Stimulated activated CD8-positive, alpha-beta memory T cell treated with anti-CD3 and anti-CD28 coated beads, Interleukin-7, amount 100 ng/mL, for 1 hour (primary cell): ENCODE measurements at places on chromosomes 5 and 9.

GRCh38 chr9:78073722-78074121 is 42.1 kb upstream of the GNAQ start:
- no peak for DNase-seq

DNA sequence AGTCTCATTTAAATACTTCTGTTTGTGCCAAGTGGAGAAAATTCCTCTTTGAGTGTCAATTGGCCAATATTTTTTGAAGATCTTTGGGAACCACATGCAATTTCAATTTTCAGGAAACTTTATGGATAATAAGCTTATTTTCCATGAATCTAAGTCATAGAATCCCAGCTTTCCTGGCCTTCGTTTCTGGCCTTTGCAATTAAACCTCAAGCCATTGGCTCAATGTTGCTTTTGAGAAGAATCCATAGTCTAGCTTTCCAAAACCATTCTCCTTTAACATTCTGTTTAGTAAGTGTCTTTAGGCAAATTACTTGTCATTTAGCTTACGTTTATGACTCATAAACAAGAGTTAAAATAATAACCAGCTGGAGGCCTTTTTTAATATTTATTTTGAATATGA is 145.0 kb upstream of the FTMT start:
- no peak for DNase-seq

DNA sequence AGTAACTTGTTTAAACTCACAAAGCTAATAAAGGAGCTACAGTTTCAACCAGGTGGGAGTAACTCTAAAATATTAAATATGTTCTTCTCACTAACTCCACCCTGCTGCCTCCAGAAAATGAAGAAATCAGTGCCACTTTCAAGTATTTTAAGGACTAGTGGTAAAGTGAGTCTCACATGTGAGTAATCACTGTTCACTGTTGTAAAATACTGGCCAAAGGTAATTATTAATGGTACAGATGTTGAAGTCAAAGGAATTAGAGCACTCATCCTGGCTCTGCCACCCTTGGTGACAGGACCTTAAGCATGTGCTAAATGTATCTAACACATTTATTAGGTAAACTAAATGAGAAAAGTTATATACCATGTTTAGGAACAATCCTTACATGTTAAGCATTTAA is 430.7 kb downstream of the BRINP1 start:
- DNase-seq: no peak

- no peak for DNase-seq
Observed at GRCh38 chr9:32508728-32509127, 17.3 kb downstream of the RIGI start.

- no peak for DNase-seq
Observed at GRCh38 chr5:74224331-74224730, 416.2 kb downstream of the ENC1 start.

GRCh38 chr9:2390028-2390427 is 231.6 kb upstream of the VLDLR start:
- DNase-seq: no peak

- DNase-seq: no peak
Observed at GRCh38 chr9:126587187-126588185, 26.2 kb upstream of the LMX1B start.

DNA sequence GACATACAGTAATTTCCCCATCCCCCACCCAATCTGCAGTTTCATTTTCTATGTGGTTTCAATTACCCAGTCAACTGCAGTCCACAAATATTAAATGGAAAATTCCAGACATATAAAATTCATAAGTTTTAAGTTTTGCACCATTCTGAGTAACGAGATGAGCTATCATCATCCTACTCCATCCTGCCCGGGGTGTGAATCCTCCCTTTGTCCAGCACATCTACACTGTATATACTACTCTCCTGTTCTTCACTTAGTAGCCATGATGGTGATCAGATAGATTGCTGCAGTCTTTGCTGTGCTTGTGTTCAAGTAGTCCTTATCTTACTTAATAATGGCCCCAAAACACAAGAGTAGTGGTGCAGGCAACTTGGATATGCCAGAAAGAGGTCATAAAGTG is 11.3 kb downstream of the OXCT1 start:
- no peak for DNase-seq

GRCh38 chr9:22427226-22427880 is 19.3 kb upstream of the DMRTA1 start:
- no peak for DNase-seq

DNA sequence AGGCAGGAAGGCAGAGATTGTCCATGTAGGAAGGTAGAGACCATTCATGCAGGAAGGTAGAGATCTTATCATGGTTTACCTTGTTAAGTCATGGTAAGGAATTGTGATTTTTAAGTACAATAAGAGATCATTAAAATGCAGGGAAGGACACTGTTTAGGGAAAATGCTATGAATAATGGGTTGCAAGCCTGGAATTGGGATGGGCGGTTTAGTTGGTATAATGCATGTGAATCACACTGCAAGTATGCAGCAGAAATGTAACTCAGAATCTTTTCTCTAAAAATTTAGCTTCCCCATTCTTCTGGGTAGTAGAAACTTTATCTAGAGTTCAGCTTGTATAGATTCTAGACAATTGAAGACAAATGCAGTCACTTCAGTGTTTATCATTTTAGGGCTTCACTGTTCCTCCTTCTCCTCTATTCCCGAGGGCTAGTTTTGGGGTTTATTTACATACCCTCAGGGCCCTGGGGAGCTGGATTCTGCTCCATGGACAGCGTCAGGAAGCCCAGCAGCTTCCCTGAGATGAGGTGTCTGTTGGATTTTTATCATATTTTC is 212.0 kb downstream of the SREK1 start:
- no peak for DNase-seq

- no peak for DNase-seq
Observed at GRCh38 chr5:126941403-126941802, 89.0 kb downstream of the MARCHF3 start.

GRCh38 chr9:115423646-115424045 is 305.7 kb upstream of the TNC start:
- no peak for DNase-seq

- no peak for DNase-seq
Observed at GRCh38 chr5:112574536-112574935, 155.5 kb upstream of the EPB41L4A start.

- DNase-seq: no peak
Observed at GRCh38 chr9:131473891-131474290, 28.8 kb upstream of the POMT1 start.

- DNase-seq: no peak
Observed at GRCh38 chr5:42989190-42989589, 50.9 kb downstream of the ANXA2R start.

DNA sequence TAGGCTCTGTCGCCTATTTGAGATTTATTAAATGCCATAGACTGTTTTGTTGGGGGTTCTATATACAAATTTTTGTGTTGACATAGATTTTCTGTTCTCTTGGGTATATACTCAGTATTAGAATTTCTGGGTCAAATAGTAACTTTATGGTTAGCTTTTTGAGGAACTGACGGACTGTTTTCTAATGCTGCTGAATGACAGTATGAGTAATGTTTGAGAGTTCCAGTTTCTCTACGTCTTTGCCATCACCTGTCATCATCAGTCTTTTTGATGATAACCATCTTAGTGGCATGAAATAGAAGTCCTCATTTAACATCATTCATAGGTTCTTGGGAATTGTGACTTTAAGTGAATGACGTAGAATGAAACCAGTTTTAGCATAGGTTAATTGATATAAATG is 60.1 kb downstream of the CCDC171 start:
- DNase-seq: no peak

GRCh38 chr9:124442379-124442778 is 7.9 kb upstream of the ADGRD2 start:
- DNase-seq: no peak

GRCh38 chr5:35587419-35587818 is 30.2 kb upstream of the SPEF2 start:
- DNase-seq: no peak

- no peak for DNase-seq
Observed at GRCh38 chr5:139378101-139378825, 4.8 kb downstream of the SLC23A1 start.

DNA sequence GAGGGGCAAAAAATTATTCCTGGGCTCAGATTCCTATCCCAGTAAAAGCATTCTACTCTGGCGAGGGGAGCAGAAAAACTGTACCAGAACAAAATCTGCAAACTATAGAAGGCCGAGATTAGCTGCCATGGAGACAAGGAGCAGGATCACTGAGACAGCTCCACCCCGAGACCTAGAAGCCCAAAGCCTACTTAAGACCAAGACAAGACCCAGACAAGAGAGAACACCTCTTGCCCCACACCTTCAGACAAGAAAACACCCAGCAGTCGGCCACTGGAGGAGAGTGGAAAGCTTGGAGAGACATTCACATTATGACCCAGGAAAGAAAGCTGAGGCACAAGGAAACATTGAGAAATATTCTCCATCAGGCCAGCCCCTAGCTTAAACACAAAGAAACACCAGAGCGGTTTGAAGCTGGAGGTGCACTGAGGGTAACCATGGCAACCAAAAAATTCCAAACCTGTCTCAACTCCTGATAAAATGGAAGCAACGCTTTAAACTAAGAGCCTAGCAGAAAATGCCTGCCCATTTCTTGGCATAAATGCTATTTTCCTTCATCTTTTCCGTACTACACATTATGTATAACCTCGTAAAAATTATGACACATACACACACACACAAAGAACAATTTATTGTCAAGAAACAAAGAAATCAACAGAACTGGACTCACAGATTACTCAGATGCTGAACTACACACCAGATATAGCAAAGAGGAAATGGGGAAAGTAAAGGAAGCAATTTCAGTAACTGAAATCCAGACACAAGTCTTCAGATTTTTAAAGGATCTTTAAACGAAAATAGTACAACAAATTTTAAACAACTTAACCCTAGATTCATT is 53.8 kb upstream of the FTMT start:
- no peak for DNase-seq

DNA sequence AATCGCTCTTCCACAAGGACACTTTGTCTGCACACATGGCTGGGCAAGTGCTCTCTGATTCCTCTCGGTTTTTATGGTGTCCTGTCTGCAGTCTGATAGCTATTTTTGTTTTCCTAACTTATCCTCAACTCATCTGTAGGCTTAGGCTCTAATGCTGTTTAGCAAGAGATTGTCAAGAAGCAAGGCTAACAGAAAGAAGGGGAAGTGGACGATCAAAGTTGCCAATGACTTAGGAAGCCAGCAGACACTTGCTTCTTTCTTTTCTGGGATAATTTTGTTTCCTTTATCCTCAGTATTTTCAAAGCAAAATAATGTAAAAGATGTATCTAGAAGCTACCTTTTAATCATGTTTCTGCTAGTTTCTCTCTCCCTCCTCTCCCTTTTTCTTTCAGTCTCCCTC is 130.7 kb downstream of the PRKACG start:
- DNase-seq: no peak

GRCh38 chr5:56170557-56170956 is 62.6 kb downstream of the ANKRD55 start:
- DNase-seq: no peak

DNA sequence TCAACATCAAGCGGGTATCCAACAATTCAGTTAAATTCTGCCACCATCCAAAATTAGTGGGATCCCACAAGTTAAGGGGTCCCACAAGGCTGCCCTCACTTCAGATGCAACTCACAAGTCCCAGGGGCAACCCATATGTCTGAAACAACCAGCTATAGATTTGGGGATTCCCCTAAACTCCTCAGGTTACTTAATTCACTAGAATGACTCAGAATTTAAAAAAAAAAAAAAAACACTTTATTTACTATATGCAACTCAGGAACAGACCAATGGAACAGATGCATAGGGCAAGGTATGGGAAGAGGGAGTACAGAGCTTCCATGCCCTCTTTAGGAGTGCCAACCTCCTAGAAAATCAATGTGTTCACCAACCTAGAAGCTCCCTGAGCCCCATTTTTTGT is 15.1 kb downstream of the AUH start:
- DNase-seq: no peak

- no peak for DNase-seq
Observed at GRCh38 chr5:6498968-6499367, 50.3 kb downstream of the UBE2QL1 start.

- DNase-seq: no peak
Observed at GRCh38 chr5:84437673-84438315, 53.1 kb upstream of the EDIL3 start.

DNA sequence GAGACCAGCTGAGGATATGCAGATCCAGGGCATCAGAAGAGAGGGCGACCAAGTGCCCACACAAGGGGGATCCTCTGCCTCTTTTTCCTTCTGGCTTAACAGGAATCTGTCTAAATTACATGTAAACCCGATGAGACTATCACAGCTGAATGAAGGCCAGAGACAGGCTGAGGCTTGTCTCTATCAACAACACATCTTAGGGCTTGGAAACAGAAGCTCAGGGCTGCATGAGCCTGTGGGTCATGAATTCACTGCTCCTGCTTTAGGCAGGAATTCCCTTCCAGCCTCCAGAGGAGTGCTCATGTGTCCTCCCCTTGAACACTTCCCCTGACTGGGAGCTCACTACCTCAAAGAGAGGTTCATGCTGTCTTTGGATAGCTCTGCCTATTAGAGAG is 106.1 kb upstream of the PHYKPL start:
- DNase-seq: no peak

DNA sequence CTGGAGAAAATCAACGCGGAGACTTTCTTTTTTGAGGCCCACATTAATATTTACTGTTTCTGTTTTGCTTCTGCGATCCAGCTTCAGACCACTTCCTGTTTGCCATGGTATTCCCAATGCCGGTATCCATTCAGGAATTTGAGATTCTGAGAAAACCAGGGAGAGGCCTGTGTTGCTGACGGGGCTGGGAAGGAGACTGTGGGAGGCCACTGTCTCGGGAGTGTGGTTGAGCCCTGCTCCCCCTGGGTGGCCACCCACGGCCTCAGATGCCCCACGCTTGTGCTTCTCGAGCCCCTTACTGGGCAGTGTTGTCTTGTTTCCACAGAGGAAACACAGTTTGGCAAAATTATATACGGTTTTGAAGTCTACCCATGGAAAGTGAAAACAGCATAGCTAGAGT is 403.6 kb upstream of the IRX2 start:
- DNase-seq: no peak

DNA sequence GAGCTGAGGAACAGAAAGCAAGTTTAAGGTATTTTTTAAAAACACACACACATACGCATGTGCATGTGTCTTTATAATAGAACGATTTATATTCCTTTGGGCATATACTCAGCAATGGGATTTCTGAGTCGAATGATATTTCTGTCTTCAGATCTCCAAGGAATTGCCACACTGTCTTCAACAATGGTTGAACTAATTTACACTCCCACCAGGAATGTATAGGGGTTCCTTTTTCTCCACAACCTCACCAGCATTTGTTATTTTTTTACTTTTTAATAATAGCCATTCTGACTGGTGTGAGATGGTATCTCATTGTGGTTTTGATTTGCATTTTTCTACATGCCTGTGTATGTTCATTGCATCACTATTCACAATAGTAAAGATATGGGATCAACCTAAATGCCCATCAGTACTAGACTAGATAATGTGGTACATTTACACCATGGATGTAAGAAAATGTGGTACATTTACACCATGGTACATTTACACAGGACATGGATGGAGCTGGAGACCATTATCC is 60.3 kb upstream of the MAP3K1 start:
- no peak for DNase-seq

- DNase-seq: no peak
Observed at GRCh38 chr5:90071066-90071465, 338.5 kb downstream of the CETN3 start.

- DNase-seq: no peak
Observed at GRCh38 chr5:107949688-107950341, 279.1 kb upstream of the EFNA5 start.
